ENCODE measurements at places on chromosomes 5 and 9.

- no peak for DNase-seq
- H3K27ac ChIP-seq: no peak overlapping the region
- H3K4me1 ChIP-seq: no peaks in the 10 kb centered on the region
- peaks cover 66% of the 10 kb centered on the region for H3K27me3 ChIP-seq
These were observed 33.0 kb downstream of the FOXD1 start for GRCh38 chr5:73415617-73416016.

DNA sequence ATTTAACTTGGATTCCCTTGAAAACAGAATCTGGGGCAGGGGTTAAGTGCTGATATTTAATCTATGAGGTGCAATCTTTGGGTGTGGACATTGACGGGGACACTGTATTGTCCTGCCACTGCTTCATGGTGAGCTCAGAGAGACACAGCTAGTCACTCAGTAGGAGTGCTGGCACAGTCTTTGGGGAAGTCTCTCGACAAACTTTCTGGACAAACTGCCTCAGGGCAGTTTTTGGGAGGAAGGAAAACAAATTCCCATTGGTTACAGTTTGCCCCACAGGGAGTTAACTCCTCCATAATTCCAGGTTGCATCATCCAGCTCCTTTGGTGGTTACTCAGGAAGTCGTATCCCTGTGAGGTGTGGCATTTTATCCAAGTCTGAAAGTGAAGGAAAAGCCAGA is 17.9 kb downstream of the HNRNPK start:
- peaks cover 1% of the 10 kb centered on the region for H3K4me1 ChIP-seq
- peaks cover 7% of the 10 kb centered on the region for H3K36me3 ChIP-seq
- no peak for DNase-seq
- no peak overlapping the region for H3K4me3 ChIP-seq

DNA sequence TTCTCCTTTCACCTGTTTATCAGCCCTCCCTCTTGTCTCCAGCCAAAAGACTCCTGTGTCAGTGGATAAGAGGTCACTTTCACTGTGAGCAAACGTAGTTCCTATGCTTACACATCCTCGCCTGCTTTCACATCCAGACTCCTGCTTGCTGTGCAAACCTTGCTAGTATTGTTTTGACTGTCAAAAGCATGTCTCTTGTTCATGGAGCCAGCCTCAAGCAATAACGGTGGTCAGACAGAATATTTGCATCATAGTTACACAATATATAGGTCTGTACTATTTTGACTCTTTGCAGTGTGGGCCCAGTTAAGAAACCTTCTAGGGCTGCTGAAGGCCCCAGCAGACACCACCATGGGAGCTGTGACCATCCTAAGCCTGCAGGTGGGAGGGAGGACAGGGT is 420.0 kb downstream of the SEMA5A start:
- H3K27ac ChIP-seq: no peak overlapping the region
- DNase-seq: no peak
- H3K36me3 ChIP-seq: no peaks in the 10 kb centered on the region
- no peaks in the 10 kb centered on the region for H3K4me1 ChIP-seq
- H3K27me3 ChIP-seq: no peaks in the 10 kb centered on the region
- no peak overlapping the region for H3K4me3 ChIP-seq

DNA sequence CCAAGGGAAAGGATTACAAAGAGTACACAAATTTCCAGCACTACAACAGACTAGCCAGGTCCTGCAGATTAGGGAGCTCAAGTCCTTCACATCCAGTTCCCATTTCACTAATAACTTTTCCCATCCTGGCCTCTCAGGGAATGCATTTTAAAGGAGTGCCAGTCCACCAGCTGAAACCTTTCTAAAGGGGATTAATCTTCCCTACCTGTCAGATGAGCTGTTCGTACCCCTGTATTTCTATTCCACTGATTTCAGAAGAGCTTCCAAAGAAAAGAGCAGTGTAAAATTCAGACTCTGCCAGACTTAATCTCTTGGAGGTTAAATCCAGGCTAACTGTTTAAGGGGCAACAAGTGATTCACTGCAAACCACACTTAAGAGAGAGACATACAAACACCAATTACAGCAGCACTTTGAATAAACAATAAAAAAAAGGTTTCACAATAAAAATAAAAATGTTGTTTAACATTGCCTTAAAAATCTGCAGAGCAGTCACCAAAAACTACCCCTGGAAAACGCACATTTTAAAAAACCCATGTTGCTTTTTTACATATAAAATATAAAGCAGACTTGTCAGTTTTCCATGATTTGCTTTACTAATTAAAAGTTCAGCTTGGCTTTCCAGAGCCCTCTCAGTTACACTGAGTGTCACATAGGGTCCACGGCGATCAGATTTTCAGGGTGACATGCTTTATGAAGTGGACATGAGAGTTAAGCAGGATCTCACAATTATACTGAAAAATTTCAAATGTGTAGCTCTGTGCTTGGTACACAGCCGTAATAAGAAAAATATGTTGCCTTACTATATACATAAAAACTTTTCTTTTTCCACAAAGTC is 3.2 kb downstream of the ROR2 start:
- H3K27ac ChIP-seq: no peak overlapping the region
- H3K27me3 ChIP-seq: peaks cover 52% of the 10 kb centered on the region
- no peaks in the 10 kb centered on the region for H3K36me3 ChIP-seq
- H3K4me1 ChIP-seq: peaks cover 10% of the 10 kb centered on the region
- no peak for DNase-seq

DNA sequence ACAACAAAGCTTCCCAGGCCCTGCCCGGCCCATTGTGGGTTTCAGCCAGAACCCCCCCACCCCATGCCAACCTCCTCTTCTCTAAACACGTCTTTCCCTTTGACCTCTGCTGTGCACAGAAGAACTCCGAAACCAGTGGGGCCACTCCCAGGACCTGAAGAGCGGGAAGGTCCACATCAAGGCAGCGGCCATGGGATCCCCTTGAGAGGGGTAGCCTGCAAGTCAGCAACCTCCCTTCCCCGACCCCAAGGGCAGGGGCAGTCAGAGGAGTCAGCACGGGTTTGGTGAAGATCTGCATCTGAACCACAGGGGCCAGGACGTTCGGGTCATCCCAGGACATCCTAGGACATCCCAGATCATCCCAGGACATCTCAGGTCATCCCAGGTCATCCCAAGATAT is 379.9 kb upstream of the IRX4 start:
- no peaks in the 10 kb centered on the region for H3K4me1 ChIP-seq
- H3K4me3 ChIP-seq: no peak overlapping the region
- H3K27ac ChIP-seq: no peak overlapping the region
- no peaks in the 10 kb centered on the region for H3K27me3 ChIP-seq

DNA sequence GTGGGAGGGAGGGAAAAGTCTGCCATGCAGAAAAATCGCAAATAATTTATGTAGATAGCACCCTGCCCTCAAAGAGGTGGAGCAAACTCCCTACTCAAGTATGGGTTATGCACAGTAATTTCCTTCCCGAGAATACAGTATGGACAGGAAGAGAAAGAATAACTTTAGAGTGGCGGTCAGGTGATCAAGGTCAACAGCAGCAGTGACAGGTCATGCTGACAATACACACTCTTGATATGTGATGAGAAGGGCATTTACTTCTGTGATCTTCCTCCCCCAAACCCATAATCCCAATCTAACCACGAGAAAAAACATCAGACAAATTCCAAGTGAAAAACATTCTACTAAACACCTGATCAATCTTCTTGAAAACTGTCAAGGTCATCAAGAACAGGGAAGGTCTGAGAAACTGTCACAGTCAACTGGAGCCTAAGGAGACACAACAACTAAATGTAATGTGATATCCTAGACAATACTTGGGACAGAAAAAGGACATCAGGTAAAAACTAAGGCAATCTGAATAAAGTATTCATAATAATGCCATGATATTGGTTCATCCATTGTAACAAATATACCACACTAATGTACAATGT is 11.7 kb downstream of the BICD2 start:
- no peak for DNase-seq
- peaks cover 8% of the 10 kb centered on the region for H3K4me1 ChIP-seq
- H3K4me3 ChIP-seq: no peak overlapping the region
- H3K27me3 ChIP-seq: no peaks in the 10 kb centered on the region

GRCh38 chr5:181051841-181052671 is 12.0 kb downstream of the BTNL9 start:
- no peaks in the 10 kb centered on the region for H3K36me3 ChIP-seq
- no peak overlapping the region for H3K4me3 ChIP-seq
- DNase-seq: no peak
- no peaks in the 10 kb centered on the region for H3K4me1 ChIP-seq

- H3K4me1 ChIP-seq: no peaks in the 10 kb centered on the region
- no peak overlapping the region for H3K27ac ChIP-seq
- H3K27me3 ChIP-seq: no peaks in the 10 kb centered on the region
- no peak overlapping the region for H3K4me3 ChIP-seq
These were observed 6.7 kb downstream of the INIP start for GRCh38 chr9:112711050-112711689.

- H3K4me3 ChIP-seq: no peak overlapping the region
- no peaks in the 10 kb centered on the region for H3K36me3 ChIP-seq
- peak; percentile 86 for DNase-seq
- H3K27ac ChIP-seq: no peak overlapping the region
- peaks cover 9% of the 10 kb centered on the region for H3K27me3 ChIP-seq
These were observed 118.0 kb downstream of the EGFLAM start for GRCh38 chr5:38376404-38376803.

- no peak overlapping the region for H3K4me3 ChIP-seq
- no peak for DNase-seq
- no peak overlapping the region for H3K27ac ChIP-seq
These were observed 699.2 kb downstream of the IRX1 start for GRCh38 chr5:4294878-4295277.

GRCh38 chr5:82820961-82821845 is 256.0 kb downstream of the TMEM167A start:
- H3K27ac ChIP-seq: no peak overlapping the region
- H3K4me3 ChIP-seq: no peak overlapping the region
- DNase-seq: no peak
- H3K36me3 ChIP-seq: no peaks in the 10 kb centered on the region

- no peak overlapping the region for H3K27ac ChIP-seq
- no peaks in the 10 kb centered on the region for H3K36me3 ChIP-seq
- H3K4me3 ChIP-seq: no peak overlapping the region
- H3K27me3 ChIP-seq: no peaks in the 10 kb centered on the region
These were observed 94.5 kb downstream of the TMC1 start for GRCh38 chr9:72615931-72616330.

DNA sequence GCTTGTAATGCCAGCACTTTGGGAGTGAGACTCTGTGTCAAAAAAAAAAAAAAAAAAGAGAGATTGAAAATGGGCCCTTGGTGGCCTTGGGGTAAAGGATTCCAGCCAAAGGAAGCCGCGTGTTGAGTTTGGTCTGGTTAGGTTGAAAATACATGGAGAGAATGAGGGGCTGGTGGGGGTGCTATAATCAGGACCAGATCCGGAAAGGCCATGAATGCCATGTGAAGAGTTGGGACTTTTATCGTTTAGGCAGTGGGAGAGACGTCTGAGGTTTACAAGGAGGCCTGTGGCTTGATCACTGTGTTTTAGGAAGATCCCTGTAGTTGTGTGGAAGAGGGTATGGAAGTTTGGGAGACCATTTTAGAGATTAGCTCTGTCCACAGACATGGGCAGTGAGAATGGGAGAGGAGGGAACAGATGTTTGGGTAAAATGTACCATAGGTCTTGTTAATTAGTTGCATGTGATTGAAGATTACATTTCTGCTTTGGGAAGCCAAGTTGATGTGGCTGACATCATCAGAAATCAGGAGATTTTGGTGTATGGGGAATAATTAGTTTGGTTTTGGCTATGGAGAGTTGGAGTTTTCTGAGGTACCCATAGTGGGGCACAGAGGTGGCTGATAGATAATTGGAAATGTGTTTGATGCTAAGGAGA is 3.5 kb downstream of the MSANTD3 start:
- no peak for DNase-seq
- H3K4me1 ChIP-seq: peaks cover 10% of the 10 kb centered on the region
- peaks cover 5% of the 10 kb centered on the region for H3K27me3 ChIP-seq
- H3K27ac ChIP-seq: no peak overlapping the region
- H3K36me3 ChIP-seq: no peaks in the 10 kb centered on the region
- no peak overlapping the region for H3K4me3 ChIP-seq
